ENCODE measurements at places on chromosomes 5 and 9.

DNA sequence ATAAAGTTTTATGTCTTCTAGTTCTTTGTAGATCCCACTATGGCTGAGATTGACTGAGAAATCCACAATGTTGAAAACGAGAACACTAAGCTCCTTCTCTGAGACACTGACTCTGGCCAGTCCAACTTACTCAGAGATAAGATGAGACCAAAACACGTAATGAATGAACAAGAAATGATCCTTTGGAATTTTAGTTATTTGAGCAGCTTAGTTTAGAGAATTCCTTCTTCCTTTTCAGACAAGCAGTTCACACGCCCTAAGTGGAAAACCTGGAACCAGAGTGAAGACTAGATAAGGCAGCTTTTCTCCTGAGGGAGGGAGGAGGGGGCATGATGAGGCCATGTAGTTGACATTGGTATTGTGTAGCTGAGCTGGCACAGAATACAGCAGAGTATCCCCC lies 139.6 kb downstream of the GABRB2 start:
- DNase-seq = no peak

- DNase-seq = no peak
Measured at GRCh38 chr9:136365775-136366222, 2.3 kb upstream of the DNLZ start.

- no peak for DNase-seq
Measured at GRCh38 chr5:887947-888637, 4.5 kb downstream of the BRD9 start.

DNA sequence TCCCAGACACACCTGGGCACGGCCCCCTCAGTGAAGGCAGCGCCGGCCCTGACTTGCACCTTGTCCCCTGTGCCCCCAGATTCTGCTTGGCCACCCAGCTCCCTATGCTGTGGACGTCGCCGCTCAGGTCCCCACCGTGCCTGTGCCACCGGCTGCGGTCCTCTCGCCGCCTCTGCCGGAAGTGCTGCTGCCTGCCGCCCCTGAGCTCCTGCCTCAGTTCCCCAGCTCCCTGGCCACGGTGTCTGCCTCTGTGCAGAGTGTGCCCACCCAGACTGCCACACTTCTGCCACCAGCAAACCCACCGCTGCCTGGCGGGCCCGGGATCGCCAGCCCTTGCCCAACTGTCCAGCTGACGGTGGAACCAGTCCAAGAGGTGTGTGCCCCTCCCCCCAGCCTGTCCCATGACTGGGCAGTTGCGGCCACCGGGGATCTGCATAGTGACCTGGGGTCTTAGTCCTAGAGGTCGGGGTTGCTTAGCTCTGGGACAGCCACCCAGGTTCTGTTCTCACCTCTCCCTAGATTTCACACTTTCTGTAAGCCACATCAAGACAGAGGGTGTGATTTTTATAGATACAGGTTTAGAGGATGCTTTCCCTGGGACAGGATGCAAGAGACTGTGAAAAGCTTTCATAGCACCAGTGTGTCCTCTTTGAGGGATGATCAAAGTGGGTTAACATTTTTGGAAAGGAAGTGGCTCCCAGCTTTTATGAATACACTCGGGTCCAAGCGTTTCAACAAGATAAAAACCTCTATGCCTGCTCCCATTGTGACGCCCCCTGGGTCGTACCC lies 78.0 kb downstream of the WNK2 start:
- DNase-seq = no peak

GRCh38 chr5:102498271-102499034 lies at the start of gene SLCO6A1:
Gene SLCO6A1 (minus strand): TSS chr5:102499001. CDS start chr5:102498844, 157 bp downstream.
- no peak for DNase-seq

DNA sequence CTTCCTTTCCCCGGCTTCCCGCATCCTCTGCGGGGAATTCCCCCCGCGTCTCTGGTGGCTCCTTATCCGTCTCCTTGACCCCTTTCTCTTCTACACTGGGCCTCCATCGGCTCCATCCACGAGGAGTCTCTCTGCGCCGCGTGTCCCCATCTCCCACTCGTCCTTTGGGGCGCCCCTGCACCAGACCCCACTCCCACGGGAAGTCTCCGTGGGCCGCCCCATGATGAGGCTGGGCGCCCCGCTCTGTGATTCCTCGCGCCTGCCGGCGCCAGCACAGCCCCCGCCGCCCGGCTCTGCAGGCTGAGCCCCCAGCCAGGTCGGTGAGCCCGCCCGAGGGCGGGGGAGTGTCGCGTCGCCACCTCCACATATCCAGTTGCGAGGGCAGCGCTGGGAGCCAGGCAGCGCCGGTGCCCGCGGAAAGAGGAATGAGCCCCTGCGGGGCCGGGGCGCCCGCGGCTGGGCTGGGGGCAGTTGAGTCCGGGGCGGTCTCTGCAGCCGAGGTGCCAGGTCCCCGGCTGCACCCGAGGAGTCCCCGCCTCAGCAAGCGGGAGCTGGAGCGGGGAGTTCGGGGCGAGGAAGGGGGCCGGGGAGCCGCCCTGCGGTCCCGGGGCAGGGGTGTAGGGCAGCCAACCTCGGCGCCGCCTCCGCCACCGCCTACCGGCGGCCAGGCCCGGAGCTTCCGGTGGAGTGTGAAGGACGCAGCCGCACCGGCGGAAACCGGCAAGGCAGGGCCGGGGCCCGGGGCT lies 2.1 kb upstream of the TRAF1 start:
- DNase-seq = peak; percentile 81

DNA sequence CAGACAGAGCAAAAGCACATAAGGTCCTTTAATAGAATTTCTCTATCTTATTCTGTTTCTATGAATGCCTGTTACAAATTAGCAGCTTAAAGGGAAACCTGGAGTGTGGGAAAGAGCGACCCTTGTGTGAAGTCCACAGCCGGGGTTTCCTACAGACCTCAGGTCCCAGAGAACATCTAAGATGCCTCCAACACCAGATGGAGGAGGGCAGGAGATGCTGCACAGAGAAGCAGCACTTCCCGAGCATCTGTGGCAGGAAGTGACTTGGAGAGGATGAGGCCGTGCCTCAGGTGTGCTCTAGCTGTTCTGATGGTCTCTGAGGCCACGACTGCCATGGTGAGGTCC lies 26.8 kb downstream of the IRF1 start:
- DNase-seq = no peak

GRCh38 chr5:139701056-139701741 lies 53.0 kb downstream of the CXXC5 start:
- DNase-seq = no peak

DNA sequence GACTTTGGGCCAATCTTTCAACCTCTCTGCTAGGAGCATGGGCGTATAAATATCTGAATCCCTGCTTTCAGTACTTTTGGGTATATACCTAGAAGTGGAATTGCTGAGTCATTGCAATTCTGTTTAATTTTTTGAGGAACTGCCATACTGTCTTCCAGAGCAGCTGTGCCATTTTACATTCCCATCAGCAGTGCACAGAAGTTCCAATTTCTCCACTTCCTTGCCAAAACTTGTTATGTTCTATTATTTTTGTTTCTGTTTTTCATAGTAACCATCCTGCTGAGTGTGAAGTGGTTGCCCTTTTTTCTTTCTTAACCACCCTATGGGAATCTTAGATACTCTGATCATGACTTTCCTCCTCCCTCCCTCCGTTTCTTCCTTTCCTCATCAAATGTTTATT lies 11.1 kb upstream of the CCIN start:
- DNase-seq = no peak

DNA sequence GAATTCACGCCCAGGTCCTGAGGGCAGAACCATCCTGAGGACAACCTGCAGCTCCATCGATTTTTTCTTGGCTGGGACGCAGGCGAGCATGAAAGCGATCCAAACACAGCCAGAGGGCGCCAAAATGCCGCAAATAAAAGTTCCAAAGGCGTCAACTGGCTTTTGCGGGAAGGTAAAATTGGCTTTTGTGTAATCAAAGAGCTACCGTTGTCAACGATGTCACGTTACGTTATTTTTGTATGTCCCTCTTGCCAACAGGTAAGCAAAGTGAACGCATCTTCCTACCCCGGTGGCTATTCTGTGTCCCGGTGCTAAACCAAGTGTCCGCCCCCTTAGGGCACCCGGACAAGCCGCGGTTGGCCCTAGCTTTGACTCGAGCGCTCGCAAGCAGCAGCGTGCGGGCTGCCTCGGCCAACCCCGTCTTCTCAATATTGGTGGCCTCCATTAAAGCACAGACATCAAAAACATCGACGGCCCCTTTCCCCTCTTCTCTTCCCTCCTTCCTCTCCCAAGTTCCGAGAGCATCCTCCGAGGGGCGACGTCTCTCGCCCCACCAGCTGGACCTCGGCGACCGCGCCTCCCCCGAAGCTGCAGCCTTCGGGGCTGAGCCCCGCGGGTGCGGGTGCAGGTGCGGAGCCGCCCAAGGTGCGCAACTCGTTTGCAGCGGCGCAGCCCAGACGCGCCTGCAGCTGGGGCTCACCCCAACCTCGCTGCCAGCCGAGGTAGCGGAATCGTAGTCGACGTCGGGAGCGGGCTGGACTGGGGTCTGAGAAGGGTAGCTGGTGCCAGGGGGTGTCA lies 1.1 kb upstream of the BASP1 start:
- peak; percentile 59 for DNase-seq

DNA sequence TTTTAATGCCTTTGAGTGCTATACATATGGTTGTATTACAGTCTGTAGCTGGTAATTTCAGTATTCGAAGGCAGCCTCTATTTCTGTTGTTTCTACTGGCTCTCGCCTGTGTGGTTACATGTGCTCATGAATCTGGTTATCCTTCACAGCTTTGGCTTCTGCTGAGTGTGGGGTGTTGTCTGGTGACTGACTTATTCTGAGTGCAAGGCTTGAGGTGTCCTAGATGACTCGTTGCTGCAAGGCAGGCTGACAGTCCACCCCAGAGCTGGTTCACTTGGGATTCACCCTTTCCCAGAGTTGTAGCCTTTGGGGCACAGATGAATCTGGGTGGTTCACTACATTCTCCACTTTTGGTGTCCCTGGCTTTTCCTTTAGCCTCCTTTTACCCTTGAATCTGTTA lies 41.4 kb downstream of the PDE8B start:
- DNase-seq = no peak

GRCh38 chr5:84130006-84130580 lies 254.6 kb downstream of the EDIL3 start:
- DNase-seq = no peak

- DNase-seq = no peak
Measured at GRCh38 chr9:5760338-5760737, 72.6 kb downstream of the ERMP1 start.

DNA sequence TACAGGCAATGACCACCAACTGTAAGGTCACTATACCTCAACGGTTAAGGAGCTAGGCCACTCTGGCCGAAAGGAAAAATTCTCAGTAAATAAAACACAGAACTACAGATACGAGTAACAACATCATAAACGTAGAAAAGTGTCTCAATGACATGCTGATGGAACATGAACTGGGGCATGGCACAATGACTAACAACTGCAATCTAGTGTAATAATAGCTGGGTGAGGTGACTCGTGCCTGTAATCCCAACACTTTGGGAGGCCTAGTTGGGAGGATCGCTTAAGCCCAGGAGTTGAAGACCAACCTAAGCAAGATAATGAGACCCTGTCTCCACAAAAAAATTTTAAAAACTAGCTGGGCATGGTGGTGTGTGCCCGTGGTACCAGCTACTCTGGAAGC lies 9.8 kb upstream of the RAPGEF6 start:
- no peak for DNase-seq

DNA sequence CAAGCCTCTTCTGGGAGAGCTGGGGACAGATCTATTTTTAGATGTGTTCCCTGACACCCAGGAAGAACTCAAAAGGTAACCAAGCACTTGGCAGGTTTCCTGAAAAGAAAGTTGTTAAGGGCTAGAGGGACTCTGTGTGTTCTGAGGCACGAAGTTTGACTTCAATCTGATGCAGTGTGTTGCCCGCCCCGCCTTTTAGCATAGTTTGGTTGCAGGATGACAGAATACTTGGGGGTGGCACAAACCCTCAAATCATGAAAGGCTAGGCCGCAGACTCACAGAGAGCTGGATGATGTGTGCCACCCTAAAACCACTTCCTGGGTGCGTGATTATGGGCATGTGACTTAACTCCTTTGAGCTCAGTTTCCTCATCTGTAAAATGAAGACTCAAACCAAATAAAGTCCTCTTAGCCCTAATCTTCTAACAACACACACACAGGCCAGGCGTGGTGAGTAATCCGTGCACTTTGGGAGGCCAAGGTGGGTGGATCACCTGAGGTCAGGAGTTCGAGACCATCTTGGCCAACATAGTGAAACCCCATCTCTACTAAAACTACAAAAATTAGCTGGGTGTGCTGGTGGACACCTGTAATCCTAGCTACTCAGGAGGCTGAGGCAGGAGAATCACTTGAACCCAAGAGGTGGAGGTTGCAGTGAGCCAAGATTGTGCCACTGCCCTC lies 12.8 kb upstream of the NDFIP1 start:
- no peak for DNase-seq

DNA sequence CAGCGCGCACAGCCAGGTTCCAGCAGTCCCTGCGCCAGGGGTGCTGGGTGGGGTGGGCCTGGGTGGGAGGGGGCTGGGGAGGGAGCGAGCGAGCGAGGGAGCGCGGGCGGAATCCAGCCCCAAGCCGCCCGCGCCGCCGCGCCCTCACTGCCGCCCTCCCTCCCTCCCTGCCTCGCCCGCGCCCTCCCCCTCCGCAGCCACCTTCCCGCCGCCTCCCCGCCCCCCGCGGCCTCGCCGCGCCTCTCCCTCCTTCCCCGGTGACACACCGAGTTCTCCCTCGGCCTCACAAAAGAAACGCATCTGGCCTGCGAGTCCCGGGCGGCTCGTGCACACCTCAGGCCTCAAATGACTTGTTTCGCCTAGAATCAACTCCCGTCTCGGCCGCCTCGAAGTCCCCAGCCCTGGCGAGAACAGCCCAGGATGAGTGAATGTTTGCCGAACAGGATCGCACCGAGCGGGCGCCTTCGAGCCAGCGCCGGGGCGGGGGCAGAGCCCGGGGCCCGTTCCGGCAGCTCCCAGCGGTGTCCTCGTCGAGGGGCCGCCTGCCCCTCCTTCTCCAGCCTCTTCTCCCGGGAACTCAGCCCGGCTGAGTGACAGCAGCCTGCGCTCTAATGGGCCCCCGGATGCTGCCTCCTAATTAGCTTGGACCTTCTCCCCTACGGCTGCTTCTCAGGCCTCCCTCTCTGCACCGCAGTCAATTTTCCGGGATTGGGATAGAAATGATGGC lies 371 bp upstream of the PITX1 start:
- DNase-seq = no peak

GRCh38 chr5:168318240-168318639 lies 26.8 kb downstream of the WWC1 start:
- DNase-seq = no peak

DNA sequence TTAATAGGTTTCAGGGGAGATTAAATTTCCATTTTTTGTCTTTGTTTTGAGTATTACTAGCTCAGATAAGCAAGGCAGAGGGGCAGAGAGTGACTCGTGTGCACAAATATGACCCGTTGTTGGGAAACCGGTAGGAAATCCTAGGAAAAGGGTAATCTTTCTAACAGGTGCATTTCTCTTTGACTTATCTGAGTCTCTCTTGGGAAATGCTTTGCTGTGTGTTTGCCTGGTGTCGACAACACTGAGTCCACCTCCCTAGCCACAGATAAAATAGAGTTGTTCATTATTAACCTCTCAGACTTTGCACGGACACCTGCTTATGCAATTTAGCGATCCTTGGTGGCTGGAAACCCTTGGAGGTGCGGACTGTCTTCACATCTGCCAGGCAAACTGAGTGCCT lies 164.2 kb downstream of the FGF1 start:
- DNase-seq = no peak
